T-helper 1 cell (primary cell): ENCODE measurements at places on chromosomes 3 and 15.
A peak's percentile ranks its signal among the peaks of the same experiment; 100 is the strongest.

- DNase-seq: no peak
Measured at GRCh38 chr3:128083396-128083795, 31.2 kb downstream of the SEC61A1 start.

- no peak for DNase-seq
Measured at GRCh38 chr3:129944709-129945108, 29.8 kb upstream of the TRH start.

DNA sequence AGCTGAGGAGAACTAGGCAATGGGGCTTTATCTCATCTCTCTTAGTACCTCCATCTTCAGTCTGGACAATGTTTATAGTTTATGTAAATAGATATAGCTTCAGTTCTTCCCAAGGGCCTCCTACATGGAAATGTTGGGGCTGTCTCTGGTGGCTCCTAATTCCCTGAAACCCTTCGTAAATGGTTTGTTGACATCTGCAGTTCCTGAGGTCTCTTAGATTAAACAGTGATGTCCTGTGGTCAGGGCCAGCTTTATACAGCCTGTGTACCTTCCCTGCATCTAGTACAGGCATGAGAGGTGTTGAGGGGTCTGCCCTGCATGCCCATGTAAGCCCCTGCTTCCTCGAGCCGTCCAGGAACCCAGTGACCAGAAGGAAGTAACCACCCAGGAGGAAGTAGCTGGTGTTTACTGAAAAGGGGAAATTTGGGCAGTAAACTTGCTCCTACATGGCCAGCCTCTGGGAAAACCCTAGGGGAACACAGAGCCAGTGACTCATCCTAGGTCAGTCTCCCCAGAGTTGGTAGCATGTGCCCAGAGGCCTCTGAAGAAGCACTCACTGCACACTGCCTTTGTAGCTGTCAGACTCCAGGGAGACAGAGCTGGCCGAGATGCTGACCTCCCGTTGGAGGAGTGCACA is 4.7 kb upstream of the TBC1D2B start:
- DNase-seq: no peak

- DNase-seq: peak; percentile 18
Measured at GRCh38 chr3:68088216-68088615, 433.8 kb upstream of the SUCLG2 start.

DNA sequence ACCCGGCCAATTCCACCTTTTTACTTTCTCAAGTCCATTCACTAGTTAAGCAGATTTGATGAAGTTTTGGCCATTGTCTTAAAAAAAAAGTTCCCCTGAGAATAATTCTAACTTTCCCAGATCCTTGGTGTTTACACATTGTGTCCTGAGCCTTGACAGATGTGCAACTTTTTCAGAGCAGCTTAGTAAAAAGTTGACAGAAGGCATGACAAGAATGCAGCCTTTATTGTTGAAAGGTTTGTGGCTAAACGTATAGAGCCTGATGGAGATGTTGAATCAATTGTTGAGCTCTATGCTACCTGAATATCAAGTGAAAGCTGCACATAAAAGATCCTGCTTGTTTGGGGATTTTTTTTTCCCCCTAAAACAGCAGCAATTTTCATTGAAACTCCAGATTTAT is 75.3 kb upstream of the CMTM7 start:
- DNase-seq: no peak

- no peak for DNase-seq
Measured at GRCh38 chr3:123201223-123201556, 553 bp upstream of the SEC22A start.

DNA sequence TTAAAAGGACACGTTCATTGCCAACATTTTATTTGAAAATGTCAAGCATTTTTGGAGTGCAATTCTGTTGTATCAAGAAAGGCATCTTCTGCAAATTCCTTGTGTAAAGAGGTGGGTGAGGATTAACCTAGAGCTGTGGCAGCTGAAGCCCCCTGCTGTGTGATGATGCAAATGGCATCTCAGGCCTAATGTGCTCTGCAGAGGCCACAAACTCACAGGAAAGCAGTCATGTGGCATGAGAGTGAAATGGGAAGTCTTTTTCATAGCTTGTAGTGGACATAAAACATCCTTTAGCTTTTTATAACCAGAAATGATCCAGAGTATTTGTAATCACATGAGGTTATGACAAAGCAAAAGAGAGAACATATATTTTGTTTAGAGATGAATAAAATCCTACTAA is 6.4 kb downstream of the CADM2 start:
- no peak for DNase-seq

- no peak for DNase-seq
Measured at GRCh38 chr3:40312661-40313226, 3.2 kb downstream of the EIF1B start.

GRCh38 chr3:131645638-131646037 is 142.9 kb upstream of the MRPL3 start:
- DNase-seq: no peak

DNA sequence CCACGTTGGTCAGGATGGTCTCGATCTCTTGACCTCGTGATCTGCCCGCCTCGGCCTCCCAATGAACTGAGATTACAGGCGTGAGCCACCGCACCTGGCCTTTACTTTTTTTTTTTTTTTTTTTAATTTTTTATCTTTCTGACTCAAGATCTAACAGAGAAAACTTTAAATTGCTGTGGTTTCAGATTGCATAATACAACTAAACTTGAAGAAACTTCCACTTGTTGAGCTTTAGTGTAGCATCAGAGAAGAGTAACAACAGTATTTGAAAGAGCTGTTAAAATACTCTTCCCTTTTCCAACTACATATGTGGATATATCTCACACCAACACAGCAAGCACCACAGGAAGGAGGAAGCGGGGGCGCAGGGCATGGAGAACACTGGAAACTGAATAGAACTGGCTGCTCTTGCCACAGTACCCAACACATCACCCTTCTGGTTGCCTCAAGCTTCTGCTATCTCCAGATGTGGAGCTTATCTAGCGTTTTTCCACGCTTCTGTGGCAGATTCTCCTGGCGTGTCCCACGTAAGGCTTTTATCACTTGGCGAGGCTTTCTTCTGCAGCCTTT is 45.4 kb downstream of the MAP6D1 start:
- DNase-seq: no peak

DNA sequence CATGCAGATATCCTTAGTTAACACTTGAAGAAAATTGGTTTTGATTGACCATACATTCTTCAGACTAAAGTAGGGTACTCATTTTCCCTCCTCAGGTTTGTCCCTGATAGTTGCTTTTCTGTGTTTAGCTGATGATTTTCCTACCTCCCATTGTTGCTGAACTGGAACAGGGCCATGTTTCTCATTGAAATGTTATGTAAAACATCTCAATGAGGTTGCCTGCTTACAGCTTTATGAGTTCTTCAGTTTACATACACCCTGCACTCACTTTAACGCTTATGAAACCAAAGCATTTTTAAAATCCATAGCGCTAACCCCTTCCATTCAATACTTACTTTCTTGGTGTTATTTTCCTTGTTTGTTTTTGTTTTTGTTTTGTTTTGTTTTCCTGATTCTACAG is 61.9 kb downstream of the HMG20A start:
- no peak for DNase-seq

DNA sequence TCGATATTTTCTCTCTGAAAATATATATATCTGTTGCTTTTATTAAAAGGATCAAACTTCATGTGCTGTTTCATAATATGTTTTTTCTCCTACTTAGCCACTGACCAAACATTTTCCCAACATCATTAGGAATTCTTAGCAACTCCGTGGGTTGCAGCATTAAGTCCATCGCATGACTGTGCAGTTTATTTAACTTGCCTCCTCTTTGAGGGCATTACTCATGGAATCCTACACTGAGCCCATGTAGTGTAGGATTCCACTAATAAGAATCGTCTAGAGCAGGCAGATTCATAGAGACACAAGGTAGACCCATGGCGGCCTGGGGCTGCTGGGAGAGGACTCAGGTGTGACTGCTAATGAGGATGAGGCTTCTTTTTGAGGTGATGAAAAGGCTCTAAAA is 49.3 kb downstream of the CMTM6 start:
- no peak for DNase-seq

GRCh38 chr3:112127522-112128494 is 5.2 kb downstream of the GCSAM start:
- no peak for DNase-seq

DNA sequence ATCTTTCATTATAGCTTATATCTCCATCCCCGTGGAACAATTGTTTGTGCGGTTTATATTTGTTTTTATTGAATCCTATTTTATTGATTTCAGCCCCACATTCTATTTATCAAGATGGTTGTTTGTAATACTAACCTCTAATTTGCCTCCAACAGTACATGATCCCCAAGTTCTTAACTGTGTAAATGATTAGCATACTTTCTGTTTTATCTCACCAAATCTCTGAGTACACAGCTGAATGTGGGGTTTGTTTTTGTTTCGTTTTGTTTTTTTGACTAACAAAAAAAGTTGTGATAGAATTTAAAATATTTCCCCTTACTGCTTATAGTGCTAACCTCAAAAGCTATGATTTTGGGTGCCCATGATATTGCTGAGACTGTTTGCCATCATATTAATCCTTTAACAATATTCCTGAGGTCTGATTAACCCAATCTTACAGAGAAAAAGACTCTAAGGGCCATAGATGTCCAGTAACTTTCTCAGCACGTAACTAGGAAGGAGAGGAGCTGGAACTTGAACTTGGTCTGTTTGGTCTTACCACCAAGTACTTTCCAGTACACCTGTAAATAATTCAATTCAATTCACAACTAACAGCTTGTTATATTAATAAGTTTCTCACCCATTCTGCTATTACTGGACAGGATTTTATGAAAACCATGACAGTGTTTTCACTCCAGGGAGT is 789.8 kb downstream of the TUSC7 start:
- no peak for DNase-seq
